ENCODE measurements at places on chromosomes 12 and 14.

DNA sequence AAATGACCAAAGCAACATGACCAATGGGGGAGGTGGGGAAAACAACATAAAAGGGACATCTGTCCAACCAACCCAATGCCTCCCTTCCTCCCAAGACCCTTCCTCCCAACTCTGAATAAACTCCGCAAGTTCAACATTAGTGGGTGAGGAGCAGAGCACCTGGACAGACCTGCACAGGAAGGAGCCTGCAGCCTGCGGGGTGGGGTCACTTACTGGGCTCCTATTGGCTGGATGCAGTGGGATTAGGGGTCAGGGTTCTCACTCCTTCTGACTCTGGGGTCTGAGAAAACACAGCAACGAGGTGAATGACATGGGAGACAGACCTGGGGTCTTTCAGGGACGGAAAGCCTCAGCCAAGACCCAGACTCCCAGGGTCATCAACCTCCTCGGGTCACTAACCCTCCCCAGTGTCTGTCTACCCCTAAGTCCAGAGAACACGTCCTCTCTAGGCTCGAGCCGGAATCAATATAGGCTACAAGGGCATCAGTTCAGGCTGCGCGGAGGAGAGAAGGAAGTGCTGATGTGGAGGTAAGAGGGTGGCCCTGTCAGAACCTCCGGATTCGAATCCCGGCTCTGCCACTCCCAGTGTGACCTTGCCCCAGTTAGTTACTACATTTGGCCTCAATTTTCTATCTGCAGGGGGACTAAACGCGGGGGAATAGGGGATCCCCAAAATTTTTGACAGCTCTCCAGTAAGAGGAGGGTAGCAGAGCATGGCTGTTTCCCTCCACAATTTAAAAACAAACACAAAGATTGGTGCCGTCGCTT, 860 bp downstream of the NDRG2 start:
- DNase-seq: no peak

DNA sequence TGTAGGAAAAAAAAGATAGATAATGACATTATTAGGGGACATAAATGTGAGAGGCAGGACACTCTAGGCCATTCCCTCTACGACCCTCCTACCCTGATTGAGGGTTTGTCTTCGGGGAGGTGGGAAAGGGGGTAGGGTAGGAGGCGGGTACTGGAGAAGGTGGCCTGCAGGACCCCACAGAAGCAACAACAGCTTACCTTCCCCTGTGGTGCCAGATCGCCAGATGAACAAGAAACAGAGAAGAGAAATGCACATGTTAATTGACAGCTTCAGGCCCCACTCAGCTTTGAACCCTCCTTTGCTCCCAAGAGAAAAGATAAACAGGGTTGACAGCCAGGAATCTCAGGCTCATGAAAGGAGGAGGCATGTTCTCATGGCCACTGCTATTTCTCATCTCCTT, 4.8 kb downstream of the PHB2 start:
- DNase-seq: no peak

- no peak for DNase-seq
Observed at GRCh38 chr12:14262771-14263511, 102.5 kb upstream of the ATF7IP start.

GRCh38 chr14:76109087-76109880, 42.4 kb upstream of the GPATCH2L start:
- DNase-seq: no peak

Data from SHP77 treated with DMSO at 0.1 percent for 48 hours (cell line).